ENCODE measurements at places on chromosomes 6 and 20. TPM values are rescaled to one million over a fixed set of nuclear protein-coding genes. Genes with fewer than 3 reads are reported as not detected.

The TBXT gene
- not detected for polyA plus RNA-seq

The PREX1 gene
- 0.18 TPM for polyA plus RNA-seq

The ZCCHC3 gene
- polyA plus RNA-seq: 4.1 TPM

The CNBD2 gene
- 0.28 TPM for polyA plus RNA-seq

The SLC13A3 gene
- 4.6 TPM for polyA plus RNA-seq

The DUSP22 gene
- 18.1 TPM for polyA plus RNA-seq

The RIPK1 gene
- 15.3 TPM for polyA plus RNA-seq

The ID4 gene
- 29.1 TPM for polyA plus RNA-seq

The KCNG1 gene
- polyA plus RNA-seq: 10.4 TPM

The ATP6V1G2 gene
- 2.8 TPM for polyA plus RNA-seq

The ARMC2 gene
- polyA plus RNA-seq: 2.5 TPM

The PGC gene
- not detected for polyA plus RNA-seq

The SLPI gene
- polyA plus RNA-seq: 3.7 TPM

The LPA gene
- not detected for polyA plus RNA-seq

The SAMD10 gene
- 1.7 TPM for polyA plus RNA-seq

The WFDC12 gene
- polyA plus RNA-seq: not detected

The SLC12A5 gene
- 0.55 TPM for polyA plus RNA-seq

The UBR2 gene
- polyA plus RNA-seq: 8.0 TPM

The ITPA gene
- 72.4 TPM for polyA plus RNA-seq

The DDX43 gene
- polyA plus RNA-seq: 0.51 TPM

The TRIM31 gene
- polyA plus RNA-seq: not detected

The BPI gene
- 0.10 TPM for polyA plus RNA-seq

The BNIP5 gene
- not detected for polyA plus RNA-seq

The LAMA2 gene
- 7.2 TPM for polyA plus RNA-seq

The TNXB gene
- 5.2 TPM for polyA plus RNA-seq

The VNN1 gene
- 0.61 TPM for polyA plus RNA-seq

The CALHM5 gene
- 0.51 TPM for polyA plus RNA-seq

Measured in GM23248 (cell line).